ENCODE measurements at places on chromosomes 13 and 19. TPM values are rescaled to one million over a fixed set of nuclear protein-coding genes. Genes with fewer than 3 reads are reported as not detected.

- DNase-seq = no peak
These were observed 179 bp upstream of the AMER2 start for GRCh38 chr13:25172303-25172630.

GRCh38 chr13:20291675-20292074 is 59.6 kb upstream of the GJB6 start:
- no peak for DNase-seq

DNA sequence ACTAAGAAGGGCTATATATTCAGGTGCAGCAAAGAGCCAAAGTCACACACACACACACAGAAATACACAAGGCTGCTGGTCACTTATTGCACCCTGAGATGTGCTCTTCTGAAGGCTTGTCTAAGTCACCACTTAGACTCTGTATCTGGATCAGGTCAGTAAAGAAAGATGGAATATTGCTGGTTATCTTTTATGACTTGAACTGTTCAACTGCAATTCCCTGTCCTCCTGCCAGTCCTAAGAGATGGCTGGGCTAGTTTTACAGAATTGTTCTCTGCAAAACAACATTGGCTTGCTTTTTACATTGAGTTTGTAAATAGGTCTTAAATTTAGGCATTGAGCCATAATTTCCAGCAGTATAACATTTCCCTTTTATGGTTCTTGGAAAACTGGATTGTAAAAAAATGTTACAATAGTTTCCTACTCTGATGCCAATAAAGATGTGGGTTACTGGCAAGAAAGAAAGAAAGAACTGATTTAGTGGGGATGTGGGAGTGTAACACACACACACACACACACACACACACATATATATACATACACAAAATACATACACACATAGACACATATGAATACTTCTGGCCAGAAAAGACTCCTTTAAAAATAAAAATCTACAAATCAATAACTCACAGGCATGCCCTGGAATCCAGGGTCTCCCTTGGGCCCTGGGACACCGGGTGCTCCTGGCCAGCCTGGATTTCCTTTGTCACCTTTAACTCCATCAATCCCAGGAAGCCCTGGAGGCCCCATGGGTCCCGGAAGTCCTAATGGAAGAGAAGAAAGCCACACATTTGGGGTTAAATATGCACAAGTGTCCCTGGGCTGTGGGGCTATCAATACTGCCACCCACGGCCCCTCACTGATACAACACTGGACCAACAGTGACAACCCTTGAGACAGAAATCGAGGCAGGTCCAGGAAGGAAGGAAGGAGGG is 137.7 kb downstream of the COL4A1 start:
- DNase-seq = no peak

GRCh38 chr13:26270707-26271106 is 16.8 kb downstream of the CDK8 start:
- no peak for DNase-seq

GRCh38 chr19:58579473-58580142 is 6.5 kb upstream of the MZF1 start:
- DNase-seq = no peak

SIAH3 gene
- total RNA-seq = not detected

GRCh38 chr19:9061879-9062278 is 25.0 kb upstream of the OR1M1 start:
- DNase-seq = no peak

CARM1 gene
- total RNA-seq = 39.6 TPM

DNA sequence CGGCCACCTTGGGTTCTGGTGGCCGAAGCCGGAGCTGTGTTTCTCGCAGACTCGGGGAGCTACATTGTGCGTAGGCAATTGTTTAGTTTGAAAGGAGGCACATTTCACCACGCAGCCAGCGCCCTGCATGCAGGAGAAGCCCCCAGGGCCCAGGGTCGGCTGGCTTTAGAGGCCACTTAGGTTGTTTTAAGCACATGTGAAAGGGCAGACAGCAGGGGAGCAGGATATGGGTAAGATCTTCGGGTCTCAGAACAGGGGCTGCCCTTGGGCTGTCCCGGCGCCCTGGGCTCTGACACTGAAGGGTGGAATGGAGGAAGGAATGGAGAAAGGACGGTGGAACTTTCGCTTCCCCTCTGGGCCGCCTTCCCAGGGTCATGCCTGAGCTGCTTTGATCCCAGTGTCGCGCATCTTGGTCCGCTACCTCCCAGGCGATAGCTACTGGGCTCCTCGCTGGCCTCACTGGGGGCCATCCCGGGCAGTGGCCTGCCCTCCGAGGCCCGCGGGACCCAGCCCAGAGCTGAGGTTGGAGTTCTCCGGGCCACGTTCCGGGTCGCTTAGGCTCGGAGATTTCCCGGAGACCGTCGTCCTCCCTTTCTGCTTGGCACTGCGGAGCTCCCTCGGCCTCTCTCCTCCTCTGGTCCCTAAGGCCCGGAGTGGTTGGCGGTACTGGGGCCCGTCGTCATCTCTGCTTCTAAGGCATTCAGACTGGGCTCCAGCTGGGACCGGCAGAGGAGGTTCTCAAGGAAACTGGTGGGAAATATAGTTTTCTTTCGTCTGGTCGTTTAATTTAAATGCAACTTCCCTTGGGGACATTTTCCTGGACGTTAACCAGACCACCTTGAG is 4.3 kb upstream of the POU4F1 start:
- no peak for DNase-seq

DNA sequence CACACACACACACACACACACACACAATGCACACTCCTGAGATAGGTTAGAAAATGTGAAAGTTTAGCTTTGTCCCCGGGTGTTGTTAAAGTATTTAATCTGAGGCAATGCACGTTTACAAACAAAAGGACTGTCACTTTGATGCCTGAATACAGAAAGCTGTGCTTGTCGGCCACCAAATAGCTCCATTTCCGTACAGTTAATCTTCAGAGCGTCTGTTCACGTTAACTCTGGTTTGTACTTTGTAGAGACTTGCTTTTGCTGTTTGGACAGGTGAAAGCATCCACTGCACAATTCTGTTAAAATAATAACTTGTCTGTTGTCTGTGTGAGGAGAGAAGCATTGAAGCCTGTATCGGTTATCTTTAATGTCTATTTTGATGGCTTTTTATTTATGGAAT is 267.8 kb downstream of the FGF9 start:
- no peak for DNase-seq

- DNase-seq = no peak
These were observed 638 bp downstream of the ANKRD27 start for GRCh38 chr19:32674153-32674930.

DNA sequence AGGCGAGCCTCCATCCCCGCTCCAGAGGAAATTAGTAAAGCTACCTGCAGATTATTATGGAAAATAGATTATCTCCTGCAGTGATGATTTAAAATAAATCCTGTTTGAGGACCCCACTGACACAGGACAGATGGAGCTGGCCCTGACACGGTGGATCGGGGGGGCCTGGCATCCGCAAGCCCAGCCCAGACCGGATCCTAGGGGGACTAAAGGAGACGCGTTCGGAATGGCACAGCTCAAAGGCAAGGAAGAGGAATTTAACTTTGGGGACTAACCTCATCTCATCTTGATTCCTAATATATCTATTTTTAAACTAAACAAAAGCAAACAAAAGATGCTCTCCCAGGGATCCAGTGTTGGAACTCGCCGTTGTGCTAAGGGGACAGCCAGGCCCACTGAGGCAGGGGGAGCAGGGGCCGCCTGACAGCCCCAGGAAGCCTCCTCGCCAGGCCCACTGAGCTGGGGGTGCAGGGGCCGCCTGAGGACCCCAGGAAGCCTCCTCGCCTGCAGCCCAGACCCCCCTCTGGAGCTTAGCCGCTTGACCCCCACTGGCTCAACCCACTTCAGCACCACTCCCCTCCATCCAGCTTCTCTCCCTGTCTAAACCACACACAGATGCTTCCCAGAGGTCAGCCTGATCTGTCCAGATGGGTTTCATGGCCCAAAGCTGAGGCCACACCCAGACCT is 78.6 kb downstream of the SPACA7 start:
- no peak for DNase-seq

GPR183 gene
- total RNA-seq = not detected

ZNF534 gene
- total RNA-seq = not detected

FUT2 gene
- total RNA-seq = not detected

DNA sequence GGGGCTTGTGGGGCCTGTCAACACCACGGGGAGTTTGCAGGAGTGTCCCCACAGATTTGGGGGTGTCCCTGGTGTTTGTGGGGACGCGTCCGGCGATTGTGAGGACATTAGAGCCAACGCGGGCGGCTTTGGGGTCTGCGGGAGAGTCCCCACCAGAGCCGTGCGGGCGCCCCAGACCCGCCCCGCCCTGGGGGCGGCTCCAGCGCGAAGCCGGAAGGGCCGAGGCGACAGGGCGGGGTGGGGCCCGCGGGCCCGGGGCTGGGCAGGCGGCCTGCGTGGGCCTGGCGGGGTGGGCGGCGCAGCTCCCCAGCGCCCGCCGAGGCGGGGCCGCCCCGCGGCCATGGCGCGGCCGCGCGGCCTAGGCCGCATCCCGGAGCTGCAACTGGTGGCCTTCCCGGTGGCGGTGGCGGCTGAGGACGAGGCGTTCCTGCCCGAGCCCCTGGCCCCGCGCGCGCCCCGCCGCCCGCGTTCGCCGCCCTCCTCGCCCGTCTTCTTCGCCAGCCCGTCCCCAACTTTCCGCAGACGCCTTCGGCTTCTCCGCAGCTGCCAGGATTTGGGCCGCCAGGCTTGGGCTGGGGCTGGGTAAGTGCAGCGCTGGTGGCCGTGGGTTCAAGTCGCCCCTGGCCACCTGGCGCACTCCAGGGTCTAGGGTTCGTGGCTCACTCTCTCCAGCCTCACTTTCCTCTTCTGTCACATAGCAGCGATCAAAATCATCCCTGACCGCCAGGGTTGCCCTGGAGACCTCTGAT is 10.3 kb downstream of the PDE4A start:
- DNase-seq = peak; percentile 43

IZUMO2 gene
- total RNA-seq = not detected

CADM4 gene
- 0.27 TPM for total RNA-seq

TMEM145 gene
- total RNA-seq = not detected

ZNF555 gene
- 5.9 TPM for total RNA-seq

KLF1 gene
- not detected for total RNA-seq

- no peak for DNase-seq
These were observed 4.2 kb upstream of the AP1M1 start for GRCh38 chr19:16193466-16193865.

DNA sequence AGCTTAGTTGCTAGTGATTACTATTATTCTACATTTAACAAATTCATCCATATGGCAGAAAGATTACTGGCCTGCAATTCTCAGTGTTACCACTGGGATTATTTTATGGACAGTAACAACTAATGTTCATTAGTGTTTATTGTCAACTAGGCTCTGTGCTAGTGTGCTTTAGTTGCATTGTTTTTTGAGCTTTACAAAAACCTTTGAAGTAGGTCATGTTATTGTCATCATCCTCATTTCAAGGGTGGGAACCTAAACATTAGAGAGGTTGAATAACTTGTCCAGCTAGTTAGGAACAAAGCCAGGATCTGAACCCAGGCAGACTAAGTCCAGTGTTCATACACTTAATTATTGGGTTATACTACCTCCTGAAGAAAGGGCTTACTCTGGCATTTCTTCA is 27.8 kb upstream of the TDRD3 start:
- DNase-seq = peak; percentile 6

- no peak for DNase-seq
These were observed 42.1 kb downstream of the GADD45B start for GRCh38 chr19:2517881-2518601.

DNA sequence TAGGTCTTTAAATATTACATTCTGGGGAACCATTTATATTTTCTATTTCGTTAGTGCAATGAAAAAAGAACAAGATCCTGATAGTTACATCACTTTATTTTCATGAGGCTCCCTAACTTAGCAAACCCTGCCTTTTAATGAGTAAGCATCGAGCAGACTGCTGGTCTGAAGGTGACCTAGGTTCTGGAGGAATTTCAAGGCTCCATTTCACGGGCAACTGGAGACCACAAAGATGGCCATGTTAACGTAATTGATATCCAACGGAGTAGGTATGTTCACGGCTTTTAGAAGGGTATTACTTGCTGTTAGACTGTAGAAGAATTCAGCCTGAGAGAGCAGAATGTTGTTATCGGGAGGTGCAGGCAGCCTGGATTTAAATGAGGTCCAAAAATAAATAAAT is 1597.6 kb downstream of the EFNB2 start:
- no peak for DNase-seq

- no peak for DNase-seq
These were observed 150.7 kb downstream of the KCTD15 start for GRCh38 chr19:33947265-33947964.

- no peak for DNase-seq
These were observed 173.3 kb downstream of the USP12 start for GRCh38 chr13:26998292-26998691.

DNA sequence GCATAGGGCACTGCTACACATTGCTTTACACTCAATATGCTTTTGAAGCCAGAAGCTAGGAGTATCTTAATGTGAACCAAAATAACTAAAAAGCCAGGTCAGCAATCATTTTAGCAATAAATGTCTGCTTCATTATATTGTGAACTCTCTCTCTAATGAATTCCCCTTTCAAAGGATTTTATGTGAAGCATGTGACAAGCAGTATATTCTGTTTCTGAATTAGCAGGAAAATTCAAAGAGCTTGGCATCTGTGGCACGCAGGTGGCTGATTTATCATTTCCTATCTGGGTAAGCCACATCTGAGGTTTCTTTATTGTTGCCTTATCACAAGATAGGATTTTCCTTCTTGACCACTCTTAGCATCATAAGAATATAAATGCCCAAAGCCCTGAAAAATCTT is 56.8 kb upstream of the KLF12 start:
- no peak for DNase-seq

GRCh38 chr13:99981735-99982035 is at the start of gene ZIC2:
ZIC2 (plus strand) TSS chr13:99981784; CDS start chr13:99982065, 281 bp downstream.
- DNase-seq = no peak

ZNF813 gene
- total RNA-seq = 4.0 TPM

MYBPC2 gene
- total RNA-seq = not detected

- DNase-seq = no peak
These were observed 38.7 kb downstream of the IGFL2 start for GRCh38 chr19:46186717-46187101.

- no peak for DNase-seq
These were observed 941.9 kb upstream of the SLC10A2 start for GRCh38 chr13:104008075-104008474.

NEK5 gene
- total RNA-seq = 0.45 TPM

GRCh38 chr13:100269837-100270236 is 180.9 kb downstream of the PCCA start:
- DNase-seq = peak; percentile 89

DNA sequence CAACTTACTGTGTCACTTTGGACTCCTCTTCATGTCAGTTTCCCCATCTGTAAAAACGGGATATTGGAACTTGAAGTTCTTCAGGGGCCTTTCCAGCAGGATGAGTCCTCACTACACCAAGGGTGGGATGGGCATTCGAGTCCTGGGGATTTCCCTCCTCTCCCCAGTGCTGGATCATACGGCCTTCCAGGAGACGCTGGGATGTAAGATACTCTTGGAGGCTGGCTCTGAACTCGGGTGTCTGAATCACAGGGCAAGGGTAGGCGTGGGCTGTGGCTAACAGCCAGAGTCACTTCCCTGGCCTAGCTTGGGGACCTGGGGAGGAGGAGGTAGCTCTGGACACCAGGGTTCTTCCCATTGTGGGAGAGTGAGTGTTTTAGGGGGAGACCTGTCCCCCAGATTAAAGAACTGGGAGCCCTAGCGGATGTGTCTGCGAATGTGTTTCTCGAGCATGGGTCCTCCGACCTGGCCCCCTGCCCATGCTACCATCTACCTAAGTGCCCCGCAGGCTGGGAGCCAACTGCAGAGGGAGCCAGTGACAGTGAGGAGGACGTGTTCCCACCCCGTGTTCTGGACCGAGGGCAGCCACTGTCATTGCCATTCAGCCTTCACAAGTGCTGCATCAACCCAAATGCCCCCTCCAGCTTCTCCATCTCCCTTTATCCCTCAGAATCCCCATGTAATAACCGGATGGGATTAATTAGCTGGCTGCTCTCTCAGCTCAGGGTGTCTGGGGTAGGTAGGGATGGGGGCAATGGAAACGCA is 2.4 kb upstream of the CYTH2 start:
- DNase-seq = peak; percentile 68
